ENCODE measurements at places on chromosomes 1 and 21.

- DNase-seq = no peak
Measured at GRCh38 chr1:50108497-50109059, at the start of gene ELAVL4. TSS of gene ELAVL4 (plus strand) at chr1:50108920. CDS start at chr1:50109190, 270 bp downstream.

DNA sequence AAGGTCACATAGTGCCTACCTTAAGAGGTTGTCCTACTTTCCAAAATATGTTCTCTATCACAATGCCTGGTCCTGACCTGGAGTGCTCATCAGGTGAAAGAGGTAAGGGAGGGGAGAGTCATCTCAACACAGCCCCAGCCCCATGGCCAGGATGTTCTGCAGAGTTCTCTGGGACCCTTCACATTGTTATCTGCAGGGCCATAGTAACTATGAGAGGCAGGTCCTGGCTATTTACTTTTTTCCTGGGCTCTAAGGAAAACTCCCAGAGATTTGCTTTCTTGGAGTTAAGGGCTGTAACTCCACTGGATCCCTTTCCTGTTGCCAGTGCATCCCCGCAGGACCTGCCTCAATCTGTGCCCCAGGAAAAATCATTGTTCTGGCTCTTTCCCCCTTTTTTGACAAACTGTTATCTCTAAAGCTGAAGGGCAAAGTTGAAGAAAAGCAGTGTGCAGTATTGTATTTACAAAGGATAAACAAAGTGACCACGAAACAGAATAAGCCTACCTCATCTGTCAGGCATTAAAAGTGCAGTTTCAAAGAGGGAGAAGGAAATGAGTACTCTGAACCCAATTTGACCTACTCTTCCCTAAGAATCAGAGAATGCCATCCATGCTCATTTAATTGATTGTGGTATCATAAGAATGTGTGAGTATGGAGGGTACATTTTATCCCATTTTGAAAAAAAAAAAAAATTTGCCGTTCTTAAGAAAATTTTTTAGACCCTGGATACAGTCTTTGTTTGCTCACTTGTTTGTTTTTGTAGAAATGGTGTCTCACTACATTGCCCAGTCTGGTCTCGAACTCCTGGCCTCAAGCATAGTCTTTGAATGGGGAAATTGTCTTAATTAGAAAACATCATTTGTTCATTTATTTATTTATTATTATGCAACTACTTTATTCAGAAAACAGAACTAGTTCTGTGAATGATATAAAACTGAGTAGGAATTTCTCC is 149.6 kb downstream of the RHOU start:
- peak; percentile 19 for DNase-seq

- peak; percentile 71 for DNase-seq
Measured at GRCh38 chr1:172761581-172762486, 102.9 kb downstream of the FASLG start.

DNA sequence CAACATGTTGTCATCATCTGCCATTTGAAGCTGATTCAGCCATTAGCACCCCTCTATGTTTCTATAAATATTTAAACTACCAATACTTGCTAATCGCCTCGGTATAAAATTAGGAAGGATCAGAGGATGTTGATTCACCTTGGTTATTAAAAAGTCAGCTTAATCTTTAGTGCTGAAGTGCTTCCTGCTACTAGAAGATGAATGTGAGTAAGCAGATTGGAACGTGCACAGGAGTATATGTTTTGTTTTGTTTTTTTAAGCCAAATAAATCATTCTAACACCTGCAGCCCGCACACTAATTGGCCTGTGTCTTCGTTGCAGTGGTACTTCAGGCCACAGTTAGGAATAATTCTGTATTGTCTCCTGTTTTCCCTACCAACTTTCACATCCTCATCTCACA is 485.7 kb downstream of the AJAP1 start:
- DNase-seq = peak; percentile 12

DNA sequence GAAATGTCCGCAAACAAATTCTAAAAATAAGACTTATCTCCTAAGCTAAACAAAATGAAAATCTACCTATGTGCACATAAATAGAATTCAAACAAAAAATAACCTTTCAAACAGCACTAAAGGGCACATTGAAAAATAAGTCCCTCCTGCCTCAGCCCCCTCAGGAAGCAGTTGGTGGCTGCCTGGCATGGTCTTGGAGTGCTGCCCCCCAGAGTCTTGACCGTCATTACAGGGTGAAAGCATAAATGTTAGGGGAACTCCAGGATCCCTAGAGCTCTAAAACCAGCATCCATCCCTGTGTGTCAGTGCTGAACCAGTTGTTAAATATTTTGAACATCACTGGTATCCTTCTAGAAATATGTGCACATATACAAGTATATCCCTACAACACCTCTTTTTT is 6.5 kb upstream of the NPL start:
- no peak for DNase-seq

- DNase-seq = peak; percentile 45
Measured at GRCh38 chr1:163410073-163410999, 88.6 kb downstream of the NUF2 start.

DNA sequence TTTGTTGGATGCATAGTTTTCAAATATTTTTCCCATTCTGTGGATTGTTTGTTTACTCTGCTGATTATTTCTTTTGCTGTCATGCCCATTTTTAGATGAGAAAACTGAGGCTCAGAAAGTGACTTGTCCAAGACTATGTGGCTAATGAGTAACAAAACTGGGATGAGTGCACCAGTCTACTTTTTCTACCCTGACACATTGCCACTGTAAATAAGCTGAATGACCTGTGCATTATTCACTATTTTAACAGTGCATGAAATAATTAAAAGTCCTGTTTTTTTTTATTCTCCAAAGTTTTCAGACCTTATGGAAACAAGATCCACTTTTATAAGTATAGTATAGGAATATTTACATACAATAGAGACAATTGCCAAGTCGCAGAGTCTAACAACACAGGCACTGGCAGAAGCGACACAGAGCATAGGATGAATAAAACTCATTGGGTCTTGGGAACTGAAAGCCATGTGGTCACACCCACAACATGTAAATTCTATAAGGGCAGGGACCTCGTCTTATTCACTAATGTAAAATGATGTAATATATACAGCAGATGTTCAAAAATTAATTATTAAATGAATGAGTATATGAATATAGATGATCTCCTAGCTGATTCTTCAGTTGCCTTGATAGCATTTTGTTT is 45.2 kb downstream of the HLX start:
- DNase-seq = no peak

DNA sequence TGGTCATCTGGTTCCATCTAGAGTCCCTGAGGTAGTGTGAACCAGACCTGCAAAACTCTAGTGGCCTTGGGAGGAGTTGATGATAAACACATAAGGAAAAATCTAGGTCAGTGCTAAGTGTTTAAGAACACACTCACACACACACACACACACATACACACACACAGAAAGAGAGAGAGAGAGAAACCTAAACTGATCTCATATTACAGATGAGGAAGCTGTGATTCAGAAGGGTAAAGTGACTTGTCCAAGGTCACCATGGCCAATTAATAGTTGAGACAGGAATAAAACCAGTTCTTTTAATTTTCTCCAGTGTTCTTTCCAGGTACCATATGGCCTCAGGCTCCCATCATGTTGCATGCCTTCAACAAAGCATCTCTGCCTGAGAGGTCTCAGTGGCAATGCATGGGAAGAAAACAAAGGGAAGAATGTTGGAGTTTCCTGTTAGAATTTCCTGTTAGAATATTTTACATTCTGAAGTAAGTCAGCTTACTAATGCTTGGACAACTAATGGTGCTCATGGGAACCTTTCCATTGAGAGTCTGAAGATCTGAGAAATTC is 77.3 kb upstream of the TSPAN2 start:
- DNase-seq = peak; percentile 69

GRCh38 chr1:115666206-115666605 is 24.4 kb downstream of the VANGL1 start:
- no peak for DNase-seq

- no peak for DNase-seq
Measured at GRCh38 chr1:38624336-38625039, 235.1 kb downstream of the RRAGC start.

- DNase-seq = no peak
Measured at GRCh38 chr1:170886460-170886859, 48.9 kb upstream of the MROH9 start.

- no peak for DNase-seq
Measured at GRCh38 chr1:74681449-74681848, 7.9 kb upstream of the ERICH3 start.

DNA sequence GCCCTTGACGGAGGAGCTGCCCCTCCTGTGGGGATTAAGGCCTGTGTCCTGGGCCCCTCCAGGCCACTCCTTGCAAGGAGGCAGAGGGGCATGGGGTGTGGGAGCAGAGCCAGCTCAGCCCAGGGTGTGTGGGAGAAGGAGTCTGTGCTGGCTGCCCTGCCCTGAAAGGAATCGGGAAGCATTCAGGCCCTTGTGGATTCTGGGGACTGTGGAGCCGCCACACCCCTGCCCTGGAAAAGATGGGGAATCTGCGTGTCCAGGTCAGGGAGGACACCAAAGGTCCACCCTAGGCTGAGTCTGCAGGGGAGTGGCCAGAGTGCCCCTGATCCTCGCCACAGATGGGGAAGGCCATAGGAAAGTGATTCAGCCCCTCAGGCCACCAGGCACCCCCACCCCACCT is 16.5 kb upstream of the PRDM16 start:
- no peak for DNase-seq

GRCh38 chr21:28444557-28444956 is 548.1 kb downstream of the LTN1 start:
- peak; percentile 22 for DNase-seq

DNA sequence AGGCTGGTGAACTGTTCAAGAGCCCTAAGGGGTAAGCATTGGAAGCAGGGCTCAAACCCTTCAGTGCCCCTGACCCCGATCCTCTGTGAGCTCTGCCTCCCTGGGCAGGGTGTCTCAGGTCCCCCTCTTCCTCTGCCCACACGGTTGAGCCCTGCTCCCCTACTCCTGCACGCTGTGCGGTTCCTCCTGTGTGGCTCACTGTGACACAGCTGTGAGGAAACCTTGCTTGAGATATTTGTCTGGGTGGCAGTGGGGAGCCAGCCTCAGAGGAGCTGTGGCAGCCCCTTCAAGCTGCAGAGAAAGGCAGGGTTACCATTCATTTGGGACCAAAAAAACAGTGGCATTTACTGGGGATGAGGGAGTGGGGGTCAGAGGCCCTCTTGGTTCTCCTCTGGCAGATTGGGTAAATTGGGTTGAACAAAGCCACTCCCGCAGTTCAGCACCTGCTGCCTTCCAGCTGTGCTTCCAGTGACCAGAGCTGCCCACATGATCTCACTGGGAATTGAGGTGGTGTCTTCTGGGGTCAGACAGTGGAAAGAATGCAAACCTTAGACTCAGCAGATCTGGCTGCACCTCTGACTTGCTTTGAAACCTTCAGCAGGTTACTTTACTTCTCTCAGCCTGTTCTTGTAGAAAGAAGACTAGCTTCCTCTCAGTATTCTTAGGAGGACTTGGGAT is 60.6 kb upstream of the CD1D start:
- DNase-seq = no peak

DNA sequence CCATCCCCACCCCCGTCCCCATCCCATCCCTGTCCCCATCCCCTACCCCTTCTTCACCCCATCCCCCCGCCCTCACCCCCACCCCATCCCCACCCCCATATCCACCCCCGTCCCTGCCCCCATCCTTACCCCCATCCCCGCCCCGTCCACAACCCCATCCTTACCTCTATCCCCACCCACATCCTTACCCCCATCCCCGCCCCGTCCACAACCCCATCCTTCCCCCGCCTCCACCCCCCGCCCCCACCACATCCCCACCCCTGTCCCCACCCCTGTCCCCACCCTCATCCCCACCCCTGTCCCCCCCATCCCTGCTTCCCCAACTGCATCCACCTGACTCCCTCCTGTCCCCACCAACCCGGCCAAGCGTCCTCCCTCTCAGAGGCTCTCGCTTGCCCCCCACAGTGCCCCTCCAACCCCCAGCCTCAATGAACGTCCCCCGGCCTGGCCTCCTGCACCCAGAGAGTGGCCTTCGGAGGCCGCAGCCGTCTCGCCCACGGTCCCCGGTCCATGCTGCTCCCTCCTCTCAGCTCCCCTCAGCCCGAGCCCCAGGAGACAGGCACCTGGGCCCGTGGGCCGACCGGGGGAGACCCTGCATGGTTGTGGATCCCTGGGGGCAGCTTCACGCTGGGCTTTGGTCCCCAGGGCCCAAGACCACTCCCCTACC is 25.5 kb upstream of the C1orf159 start:
- DNase-seq = no peak

DNA sequence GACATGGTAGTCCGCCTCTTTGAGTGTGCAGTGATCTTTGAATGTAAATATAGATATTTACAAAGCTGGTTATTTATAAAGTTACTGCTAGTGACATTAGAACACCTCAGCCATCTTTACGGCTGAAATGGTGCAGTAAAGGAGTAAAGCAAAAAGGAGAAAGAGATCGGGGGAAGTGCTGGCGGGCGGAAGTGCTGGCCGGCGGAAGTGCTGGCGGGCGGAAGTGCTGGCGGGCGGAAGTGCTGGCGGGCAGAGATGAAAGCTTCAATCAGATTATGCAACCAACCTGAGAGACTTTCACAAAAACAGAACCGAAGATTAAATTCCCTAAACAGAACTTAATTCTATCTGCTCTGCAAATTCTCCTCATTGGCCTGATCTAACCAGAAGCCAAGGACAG is 1.4 kb upstream of the OR14A16 start:
- DNase-seq = no peak

GRCh38 chr21:34190576-34191321 is 117.4 kb downstream of the MRPS6 start:
- no peak for DNase-seq

DNA sequence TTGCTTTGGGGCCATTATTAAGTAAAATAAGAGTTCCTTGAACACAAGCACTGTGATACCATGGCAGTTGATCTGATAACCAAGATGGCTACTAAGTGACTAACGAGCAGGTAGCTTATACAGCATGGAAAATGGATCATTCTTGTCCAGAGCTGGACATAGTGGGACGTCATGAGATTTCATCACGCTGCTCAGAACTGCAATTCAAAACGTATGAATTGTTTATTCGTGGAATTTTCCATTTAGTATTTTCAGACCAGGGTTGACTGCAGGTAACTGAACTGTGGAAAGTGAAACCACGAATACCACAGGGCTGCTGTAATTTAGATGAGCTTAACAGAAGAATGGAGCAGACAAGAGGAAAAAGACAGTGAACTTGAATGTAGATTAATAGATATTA is 38.9 kb downstream of the CCDC18 start:
- DNase-seq = peak; percentile 51

DNA sequence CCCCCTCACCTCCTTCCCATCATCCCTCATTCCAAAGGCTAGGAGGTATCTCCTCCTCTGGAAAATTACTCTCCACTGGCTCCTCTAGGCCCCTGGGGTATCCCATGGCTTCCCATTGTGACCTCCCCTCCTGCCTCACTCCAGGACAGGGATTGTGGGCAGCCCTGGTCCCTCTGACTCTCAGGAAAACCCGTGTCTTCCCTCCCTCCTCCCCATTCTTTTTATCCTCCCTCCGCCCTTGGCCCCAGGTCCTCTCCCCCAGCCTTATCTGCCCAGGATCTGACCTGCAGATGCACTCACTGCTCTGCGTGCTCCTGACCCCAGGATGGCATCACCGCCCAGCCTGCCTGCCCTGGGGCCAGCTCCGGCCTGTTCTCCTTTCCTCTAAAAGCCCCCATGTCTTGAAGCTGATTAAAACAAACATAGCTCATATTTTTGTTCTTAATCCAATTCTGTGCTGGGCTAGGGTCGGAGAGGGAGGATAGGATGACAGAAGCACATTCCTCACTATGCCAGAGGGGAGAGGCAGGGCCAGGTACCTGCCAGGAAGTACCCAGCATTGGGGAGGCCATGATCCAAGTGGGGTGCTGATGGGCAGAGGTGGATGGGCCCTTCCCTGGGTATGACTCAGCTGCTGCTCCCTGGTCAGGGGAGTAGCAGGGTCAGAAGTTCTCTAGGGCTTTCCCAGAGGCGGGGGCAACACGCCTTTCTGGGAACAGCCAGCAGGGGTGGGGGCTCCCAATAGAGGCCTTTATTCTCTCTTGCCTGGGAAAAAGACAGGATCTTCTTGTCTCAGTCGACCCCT is 13.8 kb upstream of the UBL4B start:
- DNase-seq = peak; percentile 79
